ENCODE measurements at places on chromosomes 12 and 14.
A peak's percentile ranks its signal among the peaks of the same experiment; 100 is the strongest.

DNA sequence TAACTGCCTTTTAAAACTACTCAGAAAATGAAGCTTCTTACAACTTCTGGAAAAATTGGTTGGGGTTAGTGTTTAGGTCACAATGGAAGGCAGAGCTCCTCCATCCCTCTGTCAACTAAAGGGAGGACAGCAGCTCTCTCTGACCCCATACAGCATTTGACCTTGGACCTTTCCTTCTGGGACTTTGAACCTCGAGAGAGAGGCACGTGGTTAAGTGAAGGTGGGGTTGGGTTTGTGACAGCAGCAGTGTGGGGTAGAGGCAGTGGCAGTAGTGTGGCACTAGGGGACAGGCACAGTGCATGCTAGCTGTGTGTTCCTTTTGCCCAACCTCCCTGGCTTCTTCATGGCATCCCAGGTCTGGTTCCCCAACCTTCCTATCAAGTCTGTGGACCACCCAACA is 9.4 kb upstream of the C12orf75 start:
- DNase-seq: no peak

- DNase-seq: no peak
Observed at GRCh38 chr14:61950340-61950739, 188.1 kb downstream of the SNAPC1 start.

GRCh38 chr12:80937391-80938238 is at the start of gene LIN7A:
TSS of gene LIN7A (minus strand) at chr12:80937934. CDS start at chr12:80937722, 212 bp downstream.
- DNase-seq: no peak

- DNase-seq: no peak
Observed at GRCh38 chr12:115362339-115362976, 678.5 kb upstream of the TBX3 start.

- DNase-seq: no peak
Observed at GRCh38 chr12:53959314-53959713, 4.6 kb downstream of the HOXC12 start.

DNA sequence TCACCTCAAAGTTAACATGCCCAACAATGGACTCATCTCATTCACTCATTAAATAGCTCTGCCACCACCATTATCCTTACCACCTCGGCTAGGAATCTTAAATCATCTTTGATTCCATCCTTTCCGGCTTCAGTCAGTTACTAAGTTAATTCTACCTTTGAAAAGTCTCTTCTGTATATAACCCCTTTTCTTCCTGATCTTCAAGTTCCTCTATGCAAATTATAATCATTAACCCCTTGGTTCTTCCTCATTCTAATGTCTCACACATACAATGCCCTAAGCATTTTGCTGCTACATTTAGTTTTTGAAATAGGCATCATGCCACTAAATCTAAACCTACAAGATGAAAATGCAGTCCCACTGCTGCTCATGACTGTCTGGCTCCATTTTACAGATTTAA is 51.6 kb downstream of the ATP2B1 start:
- no peak for DNase-seq

DNA sequence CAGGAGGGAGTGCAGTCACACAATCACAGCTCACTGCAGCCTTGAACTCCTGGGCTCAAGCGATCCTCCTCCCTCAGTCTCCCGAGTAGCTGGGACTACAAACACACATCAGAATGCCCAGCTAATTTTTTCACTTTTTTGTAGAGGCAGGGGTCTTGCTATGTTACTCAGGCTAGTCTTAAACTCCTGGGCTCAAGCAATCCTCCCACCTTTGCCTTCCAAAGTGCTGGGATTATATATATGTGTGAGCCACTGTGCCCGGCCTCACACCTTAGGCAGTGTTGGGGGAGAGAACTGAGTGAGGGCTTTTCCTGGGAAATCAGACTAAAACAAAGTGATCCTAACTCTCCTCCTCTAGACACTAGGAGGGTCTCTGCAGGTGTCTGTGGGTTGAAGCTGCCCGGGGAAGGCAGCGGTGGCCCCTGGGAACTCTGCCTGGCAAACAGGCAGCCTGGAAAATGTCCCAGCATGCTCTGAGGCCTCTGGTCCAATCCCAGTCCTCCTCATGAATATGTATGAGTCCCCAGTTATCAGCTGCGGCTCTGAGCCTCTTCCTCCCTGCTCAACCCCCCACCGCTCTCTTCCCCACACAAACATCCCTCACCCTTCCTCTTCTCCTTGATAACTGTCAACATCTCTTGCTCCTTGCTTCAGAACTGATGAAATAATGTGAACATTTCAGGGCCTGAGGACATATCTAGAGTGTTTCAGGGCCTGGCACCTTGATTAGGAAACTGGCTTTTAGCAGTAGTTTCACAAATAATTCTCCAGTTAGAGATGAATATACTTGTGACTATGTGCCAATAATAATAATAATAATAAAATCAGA is 7.9 kb upstream of the NAA25 start:
- peak; percentile 82 for DNase-seq

DNA sequence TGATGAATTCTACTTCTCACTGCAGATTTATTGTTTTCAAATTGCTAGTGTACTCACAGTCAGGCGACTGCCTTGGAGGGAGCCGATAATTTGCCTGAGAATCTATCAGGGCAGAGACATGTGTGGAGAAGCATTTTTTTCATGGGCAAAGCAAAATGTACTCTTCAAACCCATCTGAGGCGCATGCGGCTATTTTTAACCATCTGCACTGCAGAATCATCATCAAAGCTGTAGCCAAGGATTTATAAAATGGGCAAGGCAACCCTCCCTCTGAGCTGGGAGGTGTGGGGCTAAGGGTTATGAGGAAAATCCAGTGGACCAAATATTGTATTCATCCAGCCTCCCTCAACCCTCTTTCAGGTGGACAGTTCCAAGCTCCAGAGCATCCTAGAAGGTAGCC is 37.7 kb downstream of the BEST3 start:
- no peak for DNase-seq

GRCh38 chr12:82740129-82741000 is 53.7 kb downstream of the TMTC2 start:
- DNase-seq: no peak

- no peak for DNase-seq
Observed at GRCh38 chr14:38367922-38368321, 112.0 kb upstream of the CLEC14A start.

DNA sequence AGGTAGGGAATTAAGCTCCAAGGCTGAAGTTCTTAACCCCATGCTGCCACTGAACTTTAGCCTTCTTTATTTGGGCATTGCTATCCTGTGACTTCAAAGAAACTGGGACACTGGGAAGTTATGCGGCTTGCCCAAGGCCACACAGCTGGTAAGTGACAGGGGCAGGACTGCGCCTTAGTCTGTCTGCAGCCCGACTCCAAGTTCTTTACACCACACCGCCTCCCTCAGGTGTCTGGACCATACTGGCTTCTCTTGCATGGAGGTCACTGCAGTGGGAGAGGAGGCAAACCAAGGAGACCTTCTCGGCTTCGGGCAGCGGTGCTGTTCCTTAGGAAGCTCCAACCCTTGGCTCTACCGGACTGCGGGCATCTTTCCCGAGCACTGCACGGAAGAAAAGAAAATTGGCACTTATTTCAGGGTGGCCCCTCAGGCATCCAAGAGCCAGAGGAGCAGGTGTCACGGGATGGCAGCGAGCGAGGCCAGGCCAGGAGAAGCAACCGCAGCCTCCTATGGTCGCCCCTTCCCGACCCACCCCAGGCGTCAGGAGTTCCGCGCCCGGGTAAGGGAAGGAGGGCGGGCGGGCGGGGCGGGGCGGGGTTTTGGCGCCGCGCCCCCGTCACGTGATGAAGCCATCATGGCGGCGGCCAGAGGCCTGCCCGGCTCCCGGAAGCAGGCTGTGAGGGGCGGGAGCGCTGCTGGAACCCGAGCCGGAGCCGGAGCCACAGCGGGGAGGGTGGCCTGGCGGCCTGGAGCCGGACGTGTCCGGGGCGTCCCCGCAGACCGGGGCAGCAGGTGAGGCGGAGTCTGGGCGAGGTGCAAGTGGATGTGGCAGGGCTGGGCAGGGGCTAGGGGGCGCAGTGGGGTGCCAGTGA is 16.4 kb upstream of the ESPL1 start:
- no peak for DNase-seq

DNA sequence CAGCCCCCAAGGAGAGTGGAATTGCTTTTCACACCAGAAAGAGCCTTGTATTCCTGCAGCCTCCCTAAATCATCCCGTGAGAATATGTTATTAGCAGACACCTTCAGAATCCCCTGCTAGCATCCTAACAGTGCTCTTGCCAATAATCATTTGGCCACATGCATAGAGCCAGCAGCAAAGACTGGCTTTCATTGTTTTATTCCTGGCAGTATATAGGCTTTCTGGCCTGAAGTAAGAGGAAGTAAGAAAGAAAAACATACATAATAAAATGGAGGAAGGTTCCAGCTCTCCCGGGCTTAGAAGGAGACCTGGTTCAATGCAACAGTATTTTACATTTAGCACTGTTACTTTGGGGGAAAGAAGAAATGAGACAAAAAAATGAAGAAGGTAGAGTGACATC is 176.7 kb upstream of the ATF7IP start:
- no peak for DNase-seq

DNA sequence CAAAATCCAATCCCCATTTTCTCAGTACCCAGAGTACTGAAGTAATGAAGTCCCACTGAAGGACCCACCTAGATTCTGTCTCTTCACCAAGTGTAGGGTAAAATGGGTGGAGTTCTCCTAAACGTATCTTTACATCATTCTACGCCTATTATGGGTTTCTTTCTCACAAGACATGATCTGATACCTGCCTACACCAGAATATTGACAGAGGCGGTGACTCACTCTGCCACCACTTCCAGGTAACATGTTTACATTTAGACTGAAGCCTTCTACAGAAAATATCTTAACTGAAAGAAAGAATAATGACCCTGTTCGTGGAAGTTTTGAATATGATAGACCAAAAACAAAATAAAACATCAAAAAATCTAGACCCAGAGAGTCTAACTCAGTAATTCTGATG is 89.8 kb downstream of the BTG1 start:
- DNase-seq: no peak

- DNase-seq: no peak
Observed at GRCh38 chr12:93676408-93677194, 574 bp upstream of the CRADD start.

DNA sequence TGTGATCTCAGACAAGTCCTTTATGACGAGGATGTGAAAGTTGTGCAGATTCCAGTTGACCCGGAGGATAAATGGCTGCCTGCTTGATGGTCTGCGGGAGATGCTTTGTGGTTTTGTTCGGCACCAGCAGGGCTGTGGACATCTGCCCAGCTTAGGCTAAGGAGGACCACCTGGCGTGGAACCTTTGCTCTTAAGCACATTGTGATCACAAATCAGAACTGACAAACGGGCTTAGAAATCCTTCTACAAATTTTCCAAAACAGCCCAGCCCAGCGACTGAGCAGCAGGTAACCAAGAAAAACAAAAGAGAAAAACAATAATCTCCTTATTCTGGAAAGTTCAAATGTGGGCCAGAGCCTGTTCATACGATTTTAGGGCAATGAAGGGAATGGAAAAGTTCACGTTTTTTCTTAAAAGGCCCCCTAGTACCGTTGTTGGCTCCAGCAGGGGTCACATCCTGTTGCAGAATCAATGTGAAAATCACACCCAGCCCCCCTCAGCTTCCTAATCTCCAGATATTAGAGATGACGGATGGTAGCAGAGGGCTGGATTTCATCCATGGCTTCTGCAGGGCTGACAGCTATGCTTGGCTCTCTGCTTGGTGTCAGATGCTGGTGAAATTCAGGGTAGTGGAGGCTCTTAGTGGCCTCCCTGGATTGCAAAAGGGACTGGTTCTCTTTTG is 81.1 kb upstream of the RFLNA start:
- no peak for DNase-seq

- DNase-seq: no peak
Observed at GRCh38 chr12:89346741-89347324, 5.5 kb downstream of the DUSP6 start.

GRCh38 chr12:108685469-108686260 is 45.7 kb downstream of the CORO1C start:
- no peak for DNase-seq

GRCh38 chr12:126708492-126708896 is 1558.5 kb upstream of the TMEM132C start:
- DNase-seq: no peak

DNA sequence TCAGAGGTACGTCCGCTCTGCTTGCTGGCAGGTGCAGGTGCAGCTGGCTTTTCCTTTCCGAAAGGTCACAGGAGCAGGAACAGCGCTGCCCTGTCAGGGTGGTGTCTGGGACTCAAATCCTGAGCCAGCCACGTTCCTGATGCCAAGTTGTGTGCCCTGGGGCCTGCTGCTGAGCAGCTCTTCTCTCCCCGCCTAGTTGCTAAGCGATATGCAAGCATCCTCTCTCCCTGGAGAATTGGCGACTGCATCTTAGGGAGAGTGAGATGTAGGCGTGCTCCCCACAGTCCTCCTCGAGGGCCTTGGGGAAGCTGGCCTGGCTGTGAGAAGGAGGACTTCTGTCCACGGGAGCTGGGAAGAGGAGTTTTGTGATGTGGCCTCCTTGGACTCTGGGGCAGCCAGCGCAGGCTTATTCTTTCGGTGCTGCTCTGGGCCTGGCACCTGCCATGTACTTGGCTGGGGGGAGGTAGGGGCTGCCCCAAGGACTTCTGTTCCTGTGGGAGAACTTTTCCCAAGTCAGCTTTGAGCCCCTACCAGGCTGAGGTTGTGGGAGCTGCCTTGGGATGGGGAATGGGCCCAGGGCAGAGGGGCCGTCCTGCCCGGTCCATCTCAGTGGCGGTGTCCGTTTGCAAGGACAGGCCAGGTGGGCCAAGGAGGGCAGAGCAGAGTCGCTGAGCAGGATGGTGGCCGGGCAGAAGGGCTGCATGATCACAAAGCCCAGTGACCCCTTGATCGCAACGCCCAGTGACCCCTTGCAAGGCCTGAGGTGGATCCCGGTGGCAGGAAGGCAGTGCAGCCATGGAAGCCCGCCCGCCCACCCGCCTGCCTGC is 183.5 kb downstream of the ADGRD1 start:
- DNase-seq: no peak

DNA sequence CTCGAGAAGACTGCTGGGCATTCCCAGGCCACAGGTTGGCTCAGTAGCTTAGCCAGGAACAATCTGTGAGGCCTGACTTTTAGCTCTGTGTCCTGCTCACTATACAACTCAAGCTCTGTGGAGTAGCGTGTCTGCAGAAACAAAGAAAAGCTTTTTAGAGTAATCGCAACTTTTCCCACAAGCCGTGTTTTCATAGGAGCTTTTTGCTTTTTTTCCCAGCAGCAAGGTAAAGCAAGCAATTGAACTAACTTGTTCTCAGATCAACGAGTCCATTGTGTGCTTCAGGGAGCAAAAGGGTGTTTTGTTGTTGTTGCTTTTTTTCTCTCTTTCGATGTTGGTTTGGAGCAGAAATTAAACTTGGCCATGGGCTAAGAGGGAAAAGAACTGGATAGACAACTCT is 97.3 kb upstream of the BCL2L14 start:
- no peak for DNase-seq
